Gastrocnemius medialis (tissue), 4 donors: ENCODE measurements at places on chromosomes 1 and 21. TPM values are rescaled to one million over a fixed set of nuclear protein-coding genes. Genes with fewer than 3 reads are reported as not detected.

The HOOK1 gene
- not detected for total RNA-seq

The CFAP141 gene
- total RNA-seq = not detected

The ELF3 gene
- not detected for total RNA-seq

The C4BPA gene
- not detected for total RNA-seq

The WNT9A gene
- 10.7 TPM for total RNA-seq

The NMNAT2 gene
- 0.29 TPM for total RNA-seq

The RGS8 gene
- not detected for total RNA-seq

The OR14K1 gene
- not detected for total RNA-seq

The BRDT gene
- not detected for total RNA-seq
